ENCODE measurements at places on chromosomes 6 and 20. TPM values are rescaled to one million over a fixed set of nuclear protein-coding genes. Genes with fewer than 3 reads are reported as not detected.

C6orf15 gene
- not detected for total RNA-seq

MRPS18A gene
- 67.3 TPM for total RNA-seq

HSPA1L gene
- total RNA-seq: 1.6 TPM

ADTRP gene
- not detected for total RNA-seq

ZNF217 gene
- total RNA-seq: 79.2 TPM

ADGRF4 gene
- total RNA-seq: not detected

ATP6V1G2 gene
- 3.6 TPM for total RNA-seq

PCSK2 gene
- total RNA-seq: 2.8 TPM

BTNL2 gene
- total RNA-seq: not detected

RIMS4 gene
- 16.3 TPM for total RNA-seq

DNA sequence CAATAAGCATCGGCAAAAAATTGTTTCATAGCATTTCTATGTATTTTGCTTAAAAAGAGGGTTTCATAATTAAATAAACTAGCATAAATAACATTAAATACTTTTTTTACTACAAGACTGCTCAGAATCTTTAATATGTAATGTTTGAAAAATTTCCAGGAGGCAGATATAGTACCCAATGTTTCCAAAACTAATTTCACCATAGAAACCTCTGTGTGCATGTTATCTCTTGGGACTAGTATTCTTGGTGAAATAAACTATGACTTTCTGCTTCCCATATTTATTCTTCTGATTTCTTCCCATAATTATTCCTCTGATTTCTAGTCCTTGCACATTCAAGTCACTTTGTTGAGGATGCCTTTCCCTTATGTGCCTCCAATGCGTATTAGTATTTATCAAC lies 94.5 kb downstream of the PTPRK start:
- no peak for DNase-seq

DNA sequence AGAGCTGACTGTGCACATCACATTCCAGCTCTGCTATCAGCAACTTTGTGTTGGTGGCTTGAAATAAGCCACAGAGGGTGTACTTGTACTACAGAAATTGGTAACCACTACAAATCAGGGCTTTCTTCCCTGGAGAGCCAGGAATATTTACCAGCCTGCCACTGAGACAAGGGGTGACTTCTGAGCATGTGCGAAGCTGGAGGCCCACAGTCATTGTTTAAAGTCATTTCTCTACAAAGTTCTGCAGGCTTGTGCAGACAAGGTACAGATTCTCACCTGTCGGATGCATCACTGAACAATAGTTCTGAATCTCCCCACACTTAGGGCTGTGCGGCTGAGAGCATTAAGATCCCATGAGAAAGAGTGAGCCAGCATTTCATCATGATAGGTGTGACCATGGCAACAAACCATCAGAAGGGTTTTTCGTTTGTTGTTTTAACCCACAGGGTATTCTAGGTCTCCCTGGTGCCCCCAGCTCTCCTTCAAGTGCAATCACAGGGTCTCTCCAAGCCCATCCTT lies 292.8 kb downstream of the CDC5L start:
- peak; percentile 5 for DNase-seq

DNA sequence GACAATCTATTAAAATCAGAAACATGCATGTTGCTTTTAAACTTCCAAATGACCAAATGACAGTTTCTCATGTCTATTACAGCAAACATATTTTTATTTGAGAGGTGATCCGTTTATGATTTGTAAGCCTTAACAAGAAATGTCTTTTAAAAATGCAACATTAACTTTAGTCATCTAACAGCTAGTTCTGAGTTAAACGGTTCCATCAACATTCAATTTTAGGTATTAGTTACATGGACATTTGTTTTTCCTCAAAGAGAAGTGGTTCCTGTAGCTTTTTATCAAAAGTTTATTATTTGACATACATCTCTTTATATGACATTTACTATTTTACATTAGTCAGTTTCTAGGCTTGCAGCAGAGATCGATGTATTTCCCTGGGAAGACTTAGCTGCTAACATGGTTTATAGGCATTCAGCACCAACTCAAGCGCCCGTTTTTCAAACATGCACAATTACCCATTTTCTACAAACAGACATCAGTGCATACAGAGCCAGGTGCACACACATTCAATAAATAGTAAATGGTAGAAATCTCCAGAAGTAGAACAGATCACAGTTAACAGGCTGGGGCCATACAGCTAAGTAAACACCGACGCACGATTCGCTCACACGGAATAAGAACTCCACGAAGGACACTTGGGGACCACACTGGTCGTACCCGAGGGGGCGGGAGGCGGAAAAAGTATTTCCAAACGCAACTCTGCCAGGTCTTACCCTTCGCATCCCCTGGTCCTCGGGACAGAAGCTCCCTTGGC lies 882 bp downstream of the CNR1 start:
- DNase-seq: no peak

DNA sequence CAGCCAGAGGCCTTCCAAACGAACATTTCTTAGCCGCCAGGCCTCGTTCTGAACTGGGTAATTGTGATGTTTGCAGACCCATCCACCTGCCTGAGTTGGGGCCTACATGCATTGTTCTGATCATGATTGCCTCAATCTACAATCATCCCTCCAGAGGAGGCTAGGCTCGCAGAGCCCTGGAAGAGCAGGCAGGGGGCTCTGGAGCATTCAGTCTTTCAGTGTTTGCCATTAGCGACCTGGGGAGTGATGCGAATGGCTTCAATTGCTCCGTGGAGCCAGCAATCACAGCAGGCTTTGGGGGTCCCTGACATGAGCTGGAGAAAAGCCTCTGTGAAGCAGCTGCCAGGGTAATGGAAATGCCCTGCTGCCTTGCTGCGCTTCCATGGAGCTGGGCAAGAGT lies 22.0 kb downstream of the SNAP25 start:
- DNase-seq: peak; percentile 50

DNA sequence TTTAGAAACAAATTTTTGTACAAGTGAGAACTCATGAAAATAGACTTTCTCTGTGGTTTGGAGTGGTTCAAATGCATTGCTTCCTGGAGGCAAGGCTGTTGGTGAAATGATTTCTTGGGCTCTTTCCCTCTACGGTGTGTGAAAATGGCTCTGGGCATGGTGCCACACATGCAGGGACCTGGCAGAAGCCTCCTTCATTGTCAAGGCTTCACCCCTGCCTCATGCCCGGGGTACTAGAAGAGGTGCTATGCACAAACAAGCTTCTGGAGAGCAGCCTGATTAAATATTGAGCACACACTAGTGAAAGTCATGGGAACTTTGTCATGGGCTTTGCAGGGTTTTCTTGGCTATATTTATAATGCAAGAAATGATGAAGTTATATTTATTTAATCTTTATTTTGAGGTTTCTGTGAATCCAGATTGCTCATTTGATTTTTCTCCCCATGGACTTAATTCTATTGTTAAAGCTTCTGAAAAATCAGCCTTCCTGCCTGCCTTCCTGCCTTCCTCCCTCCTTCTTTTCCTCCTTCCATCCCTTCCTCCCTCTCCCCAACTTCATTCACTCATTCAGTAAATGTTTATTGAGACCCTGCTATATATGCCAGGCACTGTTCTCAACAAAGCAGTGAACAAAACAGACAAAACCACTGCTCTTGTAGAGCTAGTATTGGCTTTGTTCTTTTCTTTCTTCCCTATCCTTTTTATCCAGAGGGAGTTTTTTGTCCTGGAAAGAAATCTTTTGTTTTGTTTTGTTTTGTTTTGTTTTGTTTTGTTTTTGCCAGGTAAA lies 21.0 kb downstream of the C6orf89 start:
- no peak for DNase-seq

- no peak for DNase-seq
Observed at GRCh38 chr6:37783856-37784584, 35.5 kb upstream of the ZFAND3 start.

GRCh38 chr20:64228086-64228653 lies 27.4 kb upstream of the PCMTD2 start:
- DNase-seq: no peak

GRCh38 chr6:124793398-124793797 lies 168.8 kb upstream of the RNF217 start:
- no peak for DNase-seq

- no peak for DNase-seq
Observed at GRCh38 chr6:147553099-147553498, 44.6 kb downstream of the SAMD5 start.

- no peak for DNase-seq
Observed at GRCh38 chr20:11718474-11719094, 199.1 kb upstream of the BTBD3 start.

DNA sequence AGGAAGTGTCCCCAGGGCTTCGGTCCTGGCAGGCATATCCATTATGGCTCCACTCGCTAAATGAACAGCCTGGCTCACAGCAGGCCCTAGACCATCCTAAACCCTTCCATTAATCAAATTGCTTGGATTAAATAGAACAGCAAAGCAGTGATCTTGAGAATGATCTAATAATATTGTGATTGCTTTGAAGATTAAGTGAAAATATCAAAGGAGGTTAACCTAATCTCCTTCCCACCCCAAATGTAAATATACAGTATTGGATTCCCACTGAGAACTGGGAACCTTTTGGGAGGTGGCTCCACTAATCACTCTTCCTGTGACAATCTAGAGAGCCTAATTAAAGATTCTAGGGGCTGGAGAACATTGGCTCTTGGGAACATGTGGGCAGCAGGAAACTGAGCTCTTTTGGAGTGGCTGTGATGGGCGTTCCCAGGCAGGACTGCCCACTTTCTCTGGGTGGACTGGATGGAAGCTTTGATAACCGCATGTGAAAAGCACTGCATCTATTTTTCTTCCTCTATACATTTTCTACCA lies 68.3 kb upstream of the FRMD1 start:
- DNase-seq: no peak

- DNase-seq: no peak
Observed at GRCh38 chr6:15290962-15291704, 45.3 kb downstream of the JARID2 start.

GRCh38 chr6:159074120-159074684 lies 29.4 kb upstream of the TAGAP start:
- DNase-seq: peak; percentile 66

DNA sequence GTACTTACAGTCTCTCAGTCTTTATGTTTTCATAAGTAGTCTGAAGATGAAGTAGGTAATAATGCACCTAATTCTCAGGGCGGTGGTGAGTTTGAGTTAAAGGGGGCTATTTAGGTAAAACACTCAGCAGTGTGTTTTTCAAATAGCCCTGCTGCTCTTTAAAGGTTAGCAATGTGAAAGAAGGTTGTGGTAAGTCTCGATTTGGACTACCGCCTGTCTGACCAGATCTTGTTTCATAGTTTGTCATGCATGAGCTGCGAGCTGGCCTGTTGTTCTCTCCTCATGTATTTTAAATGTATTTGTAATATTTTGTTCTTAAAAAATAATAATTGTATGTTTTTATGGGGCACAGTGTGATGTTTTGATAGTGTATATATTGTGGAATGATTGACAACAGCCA lies 340.2 kb downstream of the DHX35 start:
- DNase-seq: no peak

GRCh38 chr6:140464720-140465119 lies 1090.3 kb upstream of the CITED2 start:
- no peak for DNase-seq

DNA sequence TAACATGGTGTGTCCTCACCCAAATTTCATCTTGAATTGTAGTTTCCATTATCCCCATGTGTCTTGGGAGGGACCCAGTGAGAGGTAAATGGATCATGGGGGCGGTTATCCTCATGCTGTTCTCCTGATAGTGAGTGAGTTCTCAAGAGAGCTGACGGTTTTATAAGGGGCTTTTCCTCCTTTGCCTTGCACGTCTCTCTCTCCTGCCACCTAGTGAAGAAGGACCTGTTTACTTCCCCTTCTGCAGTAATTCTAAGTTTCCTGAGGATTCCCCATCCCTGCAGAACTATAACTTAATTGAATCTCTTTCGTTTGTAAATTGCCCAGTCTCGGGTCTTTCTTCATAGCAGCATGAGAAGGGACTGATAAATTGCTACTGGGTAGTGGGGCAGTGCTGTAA lies 789.3 kb downstream of the FRK start:
- peak; percentile 40 for DNase-seq

- DNase-seq: no peak
Observed at GRCh38 chr20:62598761-62599194, 43.5 kb upstream of the SLCO4A1 start.

DNA sequence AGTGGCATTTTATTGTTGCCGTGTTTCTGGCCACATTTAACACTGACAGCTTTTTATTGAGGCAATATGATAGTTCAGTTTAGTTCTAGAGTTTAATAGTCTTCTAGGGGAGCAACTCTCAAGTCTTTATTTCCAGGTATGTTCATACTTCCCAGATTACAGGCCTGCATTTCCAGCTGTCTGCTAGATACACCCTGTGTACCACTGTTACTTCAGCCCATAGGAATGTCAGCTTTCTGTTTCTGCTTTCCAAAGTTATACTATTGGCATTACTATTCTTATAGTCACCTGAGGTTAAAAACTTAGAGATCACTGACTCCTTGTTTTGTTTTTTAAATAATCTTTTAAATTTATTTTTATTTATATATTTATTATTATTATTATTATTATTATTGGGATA lies 7.6 kb downstream of the ZNF451 start:
- no peak for DNase-seq

- DNase-seq: no peak
Observed at GRCh38 chr20:35856866-35857265, 85.1 kb downstream of the PHF20 start.

Data from H9 (cell line).